ENCODE measurements at places on chromosomes 3 and 15.

DNA sequence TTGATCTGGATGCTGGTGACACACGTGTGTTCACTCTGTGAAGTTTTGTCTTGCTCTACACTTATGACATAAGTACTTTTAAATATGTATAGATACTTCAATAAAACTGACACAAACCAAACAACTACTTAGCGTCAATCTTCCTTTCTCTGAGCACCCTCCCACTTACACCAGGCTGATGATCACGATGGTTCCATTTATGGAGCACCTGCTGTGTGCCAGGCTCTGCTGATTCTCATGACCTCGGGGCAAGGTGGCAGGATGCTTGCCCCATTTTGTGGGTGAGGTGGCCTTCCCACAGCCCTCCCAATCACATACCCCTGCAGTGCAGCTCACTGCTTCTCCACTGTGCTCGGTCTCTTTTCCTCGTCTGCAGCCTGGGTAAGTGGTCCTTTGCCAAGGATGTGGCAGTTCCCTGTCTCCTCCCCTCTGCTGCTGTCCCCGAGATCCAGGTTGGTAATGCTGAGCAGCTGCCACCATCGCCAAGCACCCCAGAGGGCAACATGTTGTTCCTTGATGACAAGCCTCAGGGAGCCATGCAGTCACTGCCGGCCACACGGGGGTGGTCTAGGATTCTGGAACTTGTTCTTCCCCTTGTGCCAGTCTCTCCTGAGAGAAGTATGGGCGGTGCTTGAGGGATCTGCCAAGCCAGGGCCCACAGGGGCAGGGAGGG, 20.6 kb upstream of the ADCY5 start:
- no peak for DNase-seq

GRCh38 chr3:186605561-186606545, 7.0 kb upstream of the AHSG start:
- DNase-seq: no peak

DNA sequence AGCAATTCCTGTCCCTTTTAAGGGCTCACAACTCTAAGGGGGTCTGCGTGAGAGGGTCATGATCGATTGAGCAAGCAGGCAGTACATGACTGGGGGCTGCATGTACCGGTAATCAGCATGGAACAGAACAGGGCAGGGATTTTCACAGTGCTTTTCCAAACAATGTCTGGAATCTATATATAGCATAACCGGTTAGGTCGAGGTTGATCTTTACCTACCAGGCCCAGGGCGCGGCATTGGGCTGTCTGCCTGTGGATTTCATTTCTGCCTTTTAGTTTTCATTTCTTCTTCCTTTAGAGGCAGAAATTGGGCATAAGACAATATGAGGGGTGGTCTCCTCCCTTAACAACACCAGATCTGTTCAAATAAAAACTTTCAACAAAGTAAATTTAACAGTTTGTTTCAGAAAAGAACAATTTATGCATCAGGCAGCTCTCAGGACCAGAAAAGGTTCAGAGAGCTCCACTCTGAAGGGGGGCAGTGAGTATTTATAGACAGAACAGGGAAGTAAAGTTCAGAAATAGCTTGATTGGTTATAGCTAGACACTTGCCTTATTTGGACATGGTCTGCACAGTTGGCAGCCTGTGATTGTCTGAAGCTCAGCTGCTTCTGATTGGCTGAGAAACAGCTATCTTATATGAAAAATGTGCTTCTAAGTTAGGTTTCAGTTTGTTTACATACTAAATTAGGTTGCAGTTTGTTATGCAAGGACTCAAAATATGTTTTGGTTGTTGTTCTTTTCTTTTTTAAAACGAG, 17.2 kb upstream of the B4GALT4 start:
- DNase-seq: no peak

DNA sequence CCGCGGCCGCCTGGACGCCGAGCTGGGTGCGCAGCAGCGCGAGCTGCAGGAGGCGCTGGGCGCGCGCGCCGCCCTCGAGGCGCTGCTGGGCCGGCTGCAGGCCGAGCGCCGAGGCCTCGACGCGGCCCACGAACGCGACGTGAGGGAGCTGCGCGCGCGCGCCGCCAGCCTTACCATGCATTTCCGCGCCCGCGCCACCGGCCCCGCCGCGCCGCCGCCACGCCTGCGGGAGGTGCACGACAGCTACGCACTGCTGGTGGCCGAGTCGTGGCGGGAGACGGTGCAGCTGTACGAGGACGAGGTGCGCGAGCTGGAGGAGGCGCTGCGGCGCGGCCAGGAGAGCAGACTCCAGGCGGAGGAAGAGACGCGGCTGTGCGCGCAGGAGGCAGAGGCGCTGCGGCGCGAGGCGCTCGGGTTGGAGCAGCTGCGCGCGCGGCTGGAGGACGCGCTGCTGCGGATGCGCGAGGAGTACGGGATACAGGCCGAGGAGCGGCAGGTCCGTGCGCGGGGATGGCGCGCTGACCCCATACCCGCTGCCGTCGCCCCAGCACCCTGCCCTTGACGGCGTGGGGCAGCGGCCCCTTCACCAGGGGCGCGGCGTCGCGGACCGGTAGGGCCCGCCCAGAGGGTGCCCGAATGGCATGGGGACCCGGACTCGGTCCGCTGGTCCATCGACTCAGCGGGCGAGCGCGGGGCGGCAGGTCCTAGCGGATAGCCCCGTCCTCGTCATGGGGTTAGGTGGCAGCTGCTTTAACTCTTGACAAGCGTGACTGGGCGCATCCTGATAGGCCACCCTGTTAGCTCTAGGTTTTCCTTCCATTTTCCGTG, 848 bp downstream of the SYNM start:
- DNase-seq: no peak

DNA sequence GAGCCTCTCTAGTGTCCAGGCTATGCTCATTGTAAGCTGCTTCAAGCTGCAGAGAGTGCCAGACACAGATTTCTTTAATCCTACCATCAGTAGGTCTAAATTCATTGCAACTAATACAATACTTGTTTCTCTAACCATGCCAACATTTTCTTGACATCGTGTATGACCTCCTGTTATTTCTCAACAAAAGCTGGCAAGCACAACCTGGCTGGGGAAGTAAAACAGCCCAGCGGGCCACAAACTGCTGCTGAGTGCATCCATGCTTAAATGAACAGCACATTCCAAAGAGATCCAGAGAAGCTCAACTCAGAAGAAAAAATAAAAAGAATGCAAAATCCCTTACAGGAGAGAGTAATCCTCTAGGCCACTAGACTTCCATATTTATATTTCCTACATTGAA, 36.5 kb downstream of the GMNC start:
- DNase-seq: no peak
